ENCODE measurements at places on chromosomes 7 and 10. TPM values are rescaled to one million over a fixed set of nuclear protein-coding genes. Genes with fewer than 3 reads are reported as not detected.

The STOX1 gene
- 5.8 TPM for polyA plus RNA-seq

The GTF2I gene
- 195 TPM for polyA plus RNA-seq

The TBX20 gene
- polyA plus RNA-seq: not detected

The NPTX2 gene
- polyA plus RNA-seq: 9.2 TPM

The PRKAR2B gene
- polyA plus RNA-seq: 16.3 TPM

The NRBF2 gene
- polyA plus RNA-seq: 37.9 TPM

The GALNT17 gene
- polyA plus RNA-seq: 2.7 TPM

DNA sequence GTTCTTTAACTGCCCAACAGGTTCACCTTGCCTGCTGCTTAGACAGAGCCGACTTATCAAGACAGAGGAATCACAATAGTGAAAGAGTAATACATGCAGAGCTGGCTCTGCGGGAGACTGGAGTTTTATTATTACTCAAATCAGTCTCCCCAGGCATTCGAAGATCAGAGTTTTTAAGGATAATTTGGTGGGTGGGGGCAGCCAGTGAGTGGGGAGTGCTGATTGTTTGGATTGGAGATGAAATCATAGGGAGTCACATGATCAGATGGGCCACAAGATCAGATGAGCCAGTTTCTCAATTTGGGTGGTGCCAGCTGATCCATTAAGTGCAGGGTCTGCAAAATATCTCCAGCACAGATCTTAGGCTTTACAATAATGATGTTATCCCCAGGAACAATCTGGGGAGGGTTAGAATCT is 131.3 kb downstream of the AKR1D1 start:
- no peak overlapping the region for H3K4me3 ChIP-seq
- no peak overlapping the region for H3K27ac ChIP-seq
- no peaks in the 10 kb centered on the region for H3K4me1 ChIP-seq
- DNase-seq: no peak
- H3K36me3 ChIP-seq: no peaks in the 10 kb centered on the region

DNA sequence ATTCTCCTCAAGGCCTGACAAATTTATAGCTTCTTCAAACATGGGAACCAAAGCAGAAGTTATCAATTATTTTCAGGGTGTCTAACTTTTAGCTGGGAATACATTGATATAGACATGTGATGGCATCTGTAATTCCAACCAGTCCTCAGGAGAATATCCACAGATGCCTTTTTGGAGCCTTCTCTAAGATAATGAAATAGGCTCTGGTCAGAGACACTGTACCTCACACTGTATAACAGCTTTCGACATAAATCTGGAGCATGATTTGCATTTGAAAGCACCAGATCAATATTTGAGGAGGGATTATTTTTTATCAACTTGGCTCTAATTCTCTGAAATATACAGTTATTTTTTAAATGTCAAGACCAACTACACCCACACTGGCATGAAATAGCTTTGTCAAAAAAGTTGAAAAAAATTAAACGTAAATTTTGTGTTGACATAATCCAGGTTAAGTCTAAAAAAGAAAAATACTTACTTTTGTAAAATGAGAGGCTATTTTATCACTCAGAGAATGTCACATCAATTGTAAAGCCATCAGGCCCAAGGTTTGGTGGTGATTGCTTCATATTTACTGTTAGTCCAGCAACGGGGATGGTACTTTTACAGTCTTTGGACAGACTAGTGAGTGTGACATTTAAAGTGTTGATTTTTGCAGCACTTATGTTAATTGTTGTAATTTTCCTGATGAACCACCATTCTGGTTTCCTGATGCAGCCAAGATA is 177.0 kb upstream of the SP8 start:
- no peak for DNase-seq
- H3K27me3 ChIP-seq: no peaks in the 10 kb centered on the region
- H3K27ac ChIP-seq: no peak overlapping the region
- no peaks in the 10 kb centered on the region for H3K36me3 ChIP-seq
- no peak overlapping the region for H3K4me3 ChIP-seq
- no peaks in the 10 kb centered on the region for H3K4me1 ChIP-seq

DNA sequence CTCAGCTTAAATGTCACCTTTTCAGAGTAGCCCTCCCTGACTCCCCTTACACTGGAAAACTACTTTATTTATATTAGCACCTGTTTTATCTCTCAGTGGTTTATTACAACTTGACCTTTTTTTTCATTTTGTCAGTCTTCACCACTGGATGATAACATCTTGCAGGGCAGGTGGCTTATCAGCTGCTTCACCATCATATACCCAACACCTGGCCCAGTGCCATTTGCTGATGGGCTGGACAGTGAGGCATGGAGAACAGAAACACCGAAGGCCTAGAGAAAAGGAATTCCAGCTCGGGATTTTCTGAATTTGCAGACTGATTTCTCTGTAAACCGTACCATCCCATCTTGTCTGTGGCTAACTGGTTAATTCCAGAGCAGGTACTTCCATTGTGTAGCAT is 48.5 kb downstream of the SORCS3 start:
- H3K27me3 ChIP-seq: no peaks in the 10 kb centered on the region
- H3K36me3 ChIP-seq: no peaks in the 10 kb centered on the region
- no peaks in the 10 kb centered on the region for H3K4me1 ChIP-seq
- DNase-seq: no peak
- no peak overlapping the region for H3K27ac ChIP-seq

- H3K36me3 ChIP-seq: no peaks in the 10 kb centered on the region
- H3K27ac ChIP-seq: no peak overlapping the region
- no peak for DNase-seq
- no peaks in the 10 kb centered on the region for H3K4me1 ChIP-seq
- peaks cover 27% of the 10 kb centered on the region for H3K27me3 ChIP-seq
- no peak overlapping the region for H3K4me3 ChIP-seq
Measured at GRCh38 chr10:120012566-120012965, 120.0 kb downstream of the SEC23IP start.

- no peaks in the 10 kb centered on the region for H3K27me3 ChIP-seq
- H3K4me3 ChIP-seq: no peak overlapping the region
- no peaks in the 10 kb centered on the region for H3K4me1 ChIP-seq
- H3K27ac ChIP-seq: no peak overlapping the region
- no peak for DNase-seq
Measured at GRCh38 chr7:23944131-23944530, 234.1 kb downstream of the STK31 start.

GRCh38 chr7:47693216-47693615 is 111.3 kb upstream of the TNS3 start:
- no peaks in the 10 kb centered on the region for H3K27me3 ChIP-seq
- no peak overlapping the region for H3K4me3 ChIP-seq
- H3K27ac ChIP-seq: no peak overlapping the region
- DNase-seq: no peak

- H3K4me3 ChIP-seq: no peak overlapping the region
- DNase-seq: no peak
- H3K27me3 ChIP-seq: no peaks in the 10 kb centered on the region
- no peak overlapping the region for H3K27ac ChIP-seq
Measured at GRCh38 chr7:33287738-33288137, 158.4 kb downstream of the BBS9 start.

DNA sequence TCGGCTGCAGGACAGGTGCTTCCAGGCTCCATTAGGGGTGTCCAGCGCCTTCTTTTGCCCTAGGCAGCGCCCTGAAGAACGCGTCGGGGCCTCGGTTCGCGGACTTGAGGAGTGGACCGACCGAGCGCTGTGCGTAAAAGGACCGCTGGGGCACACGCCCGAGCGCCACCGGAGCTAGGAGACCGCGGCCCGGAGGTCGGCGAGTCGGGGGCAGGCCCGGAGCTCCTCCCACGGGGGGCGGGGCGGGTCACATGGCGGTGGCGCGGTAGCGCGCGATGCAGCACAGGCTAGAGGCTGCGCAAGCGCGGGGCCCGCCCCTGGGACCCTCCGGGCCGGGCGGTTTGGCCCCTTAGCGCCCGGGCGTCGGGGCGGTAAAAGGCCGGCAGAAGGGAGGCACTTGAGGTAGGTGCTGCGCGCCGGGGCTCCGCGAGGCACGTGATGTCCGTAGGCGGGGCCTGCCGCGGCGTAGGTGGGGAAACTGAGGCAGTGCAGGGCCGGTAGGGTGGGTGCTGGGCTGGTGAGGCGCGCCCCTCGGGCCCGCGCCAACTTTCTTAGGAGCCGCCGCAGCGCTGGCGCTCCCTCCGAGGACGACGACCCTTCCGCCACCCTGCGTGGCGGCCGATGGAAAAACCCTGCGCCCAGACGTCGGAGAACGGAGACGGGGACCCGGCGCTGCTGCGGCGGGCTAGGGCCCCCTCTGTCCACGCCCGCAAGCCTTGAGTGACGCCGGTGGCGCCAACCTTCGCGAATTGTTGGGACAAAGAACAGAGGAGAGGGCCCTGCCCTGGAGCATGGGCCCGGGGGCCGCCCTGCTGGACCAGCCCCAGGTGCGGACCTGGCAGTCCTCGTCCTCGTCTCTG is at the start of gene PRXL2A:
TSS of gene PRXL2A (plus strand) at position 310 of the 860 bp plus-strand sequence. CDS start 11,917 bp downstream, outside the sequence.
- H3K4me1 ChIP-seq: peaks cover 50% of the 10 kb centered on the region
- H3K36me3 ChIP-seq: no peaks in the 10 kb centered on the region
- peak; percentile 92 for DNase-seq

DNA sequence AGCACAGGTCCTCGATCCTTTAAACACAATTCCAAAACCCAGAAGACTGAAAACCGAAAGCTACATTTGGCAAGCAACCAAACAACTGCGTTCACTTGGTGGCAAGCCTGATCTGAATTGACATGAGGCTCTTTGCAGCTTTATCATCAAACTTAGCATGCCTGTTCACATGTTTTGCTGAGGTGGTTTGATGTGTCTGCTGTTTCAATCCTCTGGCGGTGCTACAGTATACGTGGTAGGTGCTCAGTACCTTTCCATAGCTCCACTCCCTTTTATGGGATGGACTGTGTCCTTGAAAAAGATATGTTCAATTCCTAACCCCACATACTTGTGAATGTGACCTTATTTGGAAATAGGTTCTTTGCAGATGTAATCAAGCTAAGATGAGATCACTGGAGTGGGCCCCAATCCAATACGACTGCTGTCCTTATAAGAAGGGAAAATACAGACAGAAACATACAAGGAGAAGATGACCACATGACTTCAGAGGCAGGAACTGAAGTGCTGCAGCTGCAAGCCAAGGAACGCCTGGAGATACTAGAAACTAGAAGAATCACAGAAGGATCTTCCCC is 33.4 kb downstream of the CCDC6 start:
- DNase-seq: peak; percentile 76
- H3K4me1 ChIP-seq: peaks cover 7% of the 10 kb centered on the region
- no peaks in the 10 kb centered on the region for H3K27me3 ChIP-seq

GRCh38 chr10:118340486-118340885 is 1.6 kb downstream of the FAM204A start:
- peaks cover 9% of the 10 kb centered on the region for H3K4me1 ChIP-seq
- H3K27me3 ChIP-seq: no peaks in the 10 kb centered on the region
- no peak overlapping the region for H3K4me3 ChIP-seq
- no peak for DNase-seq
- peaks cover 8% of the 10 kb centered on the region for H3K36me3 ChIP-seq

- DNase-seq: no peak
- H3K27me3 ChIP-seq: no peaks in the 10 kb centered on the region
- no peaks in the 10 kb centered on the region for H3K4me1 ChIP-seq
- no peak overlapping the region for H3K27ac ChIP-seq
- no peak overlapping the region for H3K4me3 ChIP-seq
Measured at GRCh38 chr7:46033592-46033991, 112.5 kb upstream of the IGFBP3 start.
